Left ventricle myocardium inferior (tissue), 1 donor: ENCODE measurements at places on chromosomes 11 and 22. TPM values are rescaled to one million over a fixed set of nuclear protein-coding genes. Genes with fewer than 3 reads are reported as not detected.
A peak's percentile ranks its signal among the peaks of the same experiment; 100 is the strongest.

- no peak overlapping the region for H3K4me3 ChIP-seq
- no peak for DNase-seq
- no peak overlapping the region for H3K27ac ChIP-seq
- H3K27me3 ChIP-seq = no peaks in the 10 kb centered on the region
- peaks cover 7% of the 10 kb centered on the region for H3K4me1 ChIP-seq
- H3K36me3 ChIP-seq = peaks cover 82% of the 10 kb centered on the region
Observed at GRCh38 chr11:73929388-73929787, 21.4 kb upstream of the DNAJB13 start.

DNA sequence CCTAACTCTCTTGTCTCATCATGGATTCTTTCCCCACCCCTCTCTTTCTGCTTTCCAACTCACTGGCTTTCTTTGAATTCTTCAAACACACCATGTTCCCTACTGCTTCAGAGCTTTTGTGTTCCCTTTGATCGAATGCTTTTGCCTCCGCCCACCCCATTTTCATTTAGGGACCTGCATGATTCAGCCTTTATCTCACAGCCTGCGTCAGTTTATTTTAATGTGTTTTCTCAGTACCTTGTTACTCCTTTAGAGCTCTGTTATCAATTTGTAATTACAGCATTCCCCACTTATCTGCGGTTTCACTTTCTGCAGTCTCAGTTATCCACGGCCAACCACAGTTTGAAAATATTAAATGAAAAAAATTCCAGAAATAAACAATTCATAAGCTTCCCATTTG is 451.3 kb downstream of the METTL15 start:
- H3K27ac ChIP-seq = no peak overlapping the region
- no peaks in the 10 kb centered on the region for H3K4me1 ChIP-seq
- no peak overlapping the region for H3K4me3 ChIP-seq
- no peaks in the 10 kb centered on the region for H3K27me3 ChIP-seq

GRCh38 chr11:117973503-117973860 is 12.7 kb upstream of the IL10RA start:
- no peaks in the 10 kb centered on the region for H3K36me3 ChIP-seq
- peaks cover 9% of the 10 kb centered on the region for H3K4me1 ChIP-seq
- H3K4me3 ChIP-seq = no peak overlapping the region
- H3K27ac ChIP-seq = no peak overlapping the region

GRCh38 chr11:111259896-111260295 is 14.4 kb downstream of the POU2AF2 start:
- H3K27ac ChIP-seq = no peak overlapping the region
- no peaks in the 10 kb centered on the region for H3K36me3 ChIP-seq
- H3K4me1 ChIP-seq = no peaks in the 10 kb centered on the region
- no peak for DNase-seq

DNA sequence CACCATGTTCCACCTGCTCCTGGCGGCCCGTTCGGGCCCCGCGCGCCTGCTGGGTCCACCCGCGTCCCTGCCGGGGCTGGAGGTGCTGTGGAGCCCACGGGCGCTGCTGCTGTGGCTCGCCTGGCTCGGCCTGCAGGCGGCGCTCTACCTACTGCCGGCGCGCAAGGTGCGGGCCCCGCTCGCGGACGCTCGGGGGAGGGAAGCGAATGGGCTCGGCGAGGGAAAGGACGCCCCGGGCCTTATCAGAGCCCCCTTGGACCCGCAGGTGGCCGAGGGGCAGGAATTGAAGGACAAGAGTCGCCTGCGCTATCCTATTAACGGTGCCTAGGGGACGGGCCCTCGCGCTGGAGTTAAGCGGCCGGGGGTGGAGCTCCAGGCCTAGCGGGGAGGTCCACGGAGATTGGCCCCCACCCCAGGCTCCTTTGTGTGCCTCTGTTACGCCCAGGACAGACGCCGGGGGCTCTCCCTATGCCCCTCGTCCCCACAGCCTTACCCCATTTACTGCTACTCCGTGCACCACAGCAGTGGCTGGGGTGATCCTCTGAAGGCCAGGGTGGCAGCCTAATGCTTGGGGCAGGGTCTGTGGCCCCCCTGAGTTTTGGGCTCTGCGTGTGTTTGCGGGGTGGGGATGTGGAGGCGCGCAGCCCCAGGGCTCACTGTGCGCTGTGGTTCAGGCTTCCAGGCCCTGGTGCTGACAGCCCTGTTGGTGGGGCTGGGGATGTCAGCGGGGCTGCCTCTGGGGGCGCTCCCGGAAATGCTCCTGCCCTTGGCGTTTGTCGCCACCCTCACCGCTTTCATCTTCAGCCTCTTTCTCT is 1.1 kb downstream of the TM7SF2 start:
- H3K27ac ChIP-seq = peak overlapping the region; percentile 84
- H3K4me3 ChIP-seq = peak overlapping the region; percentile 77
- peak; percentile 52 for DNase-seq
- H3K27me3 ChIP-seq = no peaks in the 10 kb centered on the region
- H3K36me3 ChIP-seq = peaks cover 36% of the 10 kb centered on the region

GRCh38 chr22:17919276-17920144 is 104.9 kb downstream of the MICAL3 start:
- peak overlapping the region; percentile 58 for H3K4me3 ChIP-seq
- no peaks in the 10 kb centered on the region for H3K27me3 ChIP-seq
- peak; percentile 63 for DNase-seq
- H3K36me3 ChIP-seq = no peaks in the 10 kb centered on the region

DNA sequence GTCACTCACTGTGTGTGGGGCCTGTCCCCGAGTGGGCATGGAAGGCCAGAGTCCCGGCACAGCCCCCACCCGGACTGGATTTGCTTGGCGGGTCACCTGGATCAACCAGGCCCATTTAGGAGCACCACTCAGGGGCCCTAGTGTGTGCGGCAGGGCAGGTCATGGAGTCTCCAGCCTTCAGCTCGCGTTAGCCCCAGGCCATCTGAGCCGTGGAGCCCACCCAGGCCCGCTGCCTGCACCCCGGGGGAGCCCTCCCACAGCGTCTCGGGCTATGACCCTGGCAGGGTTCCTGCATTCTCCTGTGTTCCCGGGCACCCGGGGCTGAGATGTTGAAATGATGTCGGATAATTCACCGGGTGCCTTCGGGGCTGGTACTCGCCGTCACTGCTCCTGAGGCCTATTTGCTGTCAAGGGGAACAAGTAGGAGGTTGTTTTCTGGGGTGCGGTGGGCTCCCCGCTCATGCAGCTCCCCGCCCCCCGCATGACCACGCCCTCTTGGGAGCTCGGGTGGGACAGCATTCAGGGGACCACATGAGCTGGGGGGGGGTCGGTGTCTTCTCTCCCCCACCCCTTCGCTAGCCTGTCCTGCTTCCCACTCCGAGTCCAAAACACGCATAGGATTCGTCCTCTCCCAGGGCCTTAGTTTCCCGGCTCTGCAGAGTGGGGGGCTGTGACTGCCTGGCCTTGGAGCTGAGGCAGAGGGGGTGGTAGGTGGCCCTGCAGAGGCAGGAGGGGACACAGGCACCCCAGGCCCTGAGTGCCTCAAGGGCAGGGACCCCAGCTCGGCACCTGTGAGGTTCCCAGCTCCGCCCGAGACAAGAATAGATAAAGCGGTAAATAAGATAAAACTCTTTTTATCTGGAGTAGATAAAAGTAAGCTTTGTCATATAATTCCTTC is 77.2 kb downstream of the KCNQ1 start:
- H3K4me3 ChIP-seq = no peak overlapping the region
- H3K27me3 ChIP-seq = peaks cover 13% of the 10 kb centered on the region
- H3K27ac ChIP-seq = no peak overlapping the region
- peaks cover 20% of the 10 kb centered on the region for H3K4me1 ChIP-seq
- DNase-seq = peak; percentile 10

DNA sequence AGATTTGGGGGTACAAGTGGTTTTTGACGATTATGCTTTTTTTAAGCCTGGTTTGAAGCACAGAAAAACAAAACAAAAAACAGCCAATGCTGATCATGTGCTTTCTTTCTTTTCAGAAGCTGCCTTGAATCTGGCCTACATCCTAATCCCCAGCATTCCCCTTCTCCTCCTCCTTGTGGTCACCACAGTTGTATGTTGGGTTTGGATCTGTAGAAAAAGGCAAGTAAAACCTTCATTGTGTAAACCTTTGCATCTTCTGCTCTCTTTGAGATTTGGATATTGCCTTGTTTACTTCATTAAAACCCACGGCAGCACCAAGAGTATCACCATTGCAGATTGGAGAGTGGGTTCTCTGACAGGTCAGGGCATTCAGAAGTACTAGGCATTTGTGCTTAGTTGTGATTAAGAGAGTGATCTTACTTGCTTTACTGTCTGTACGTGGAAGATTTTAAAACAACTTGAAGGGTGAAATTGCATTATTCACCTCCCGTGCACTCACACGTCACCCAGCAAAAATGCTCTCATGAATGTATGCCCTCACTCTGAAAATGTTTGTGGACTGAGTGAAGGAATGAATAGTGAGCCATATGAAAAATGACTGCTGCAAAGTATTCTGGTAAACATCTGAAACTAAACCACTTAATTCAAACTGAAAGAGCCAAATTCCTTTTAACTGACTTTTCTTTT is 17.0 kb downstream of the LAYN start:
- no peak overlapping the region for H3K27ac ChIP-seq
- no peaks in the 10 kb centered on the region for H3K27me3 ChIP-seq
- no peaks in the 10 kb centered on the region for H3K4me1 ChIP-seq
- H3K36me3 ChIP-seq = peaks cover 5% of the 10 kb centered on the region
- no peak overlapping the region for H3K4me3 ChIP-seq
- DNase-seq = no peak

GRCh38 chr11:123386796-123387510 is 43.1 kb upstream of the GRAMD1B start:
- H3K4me1 ChIP-seq = peaks cover 44% of the 10 kb centered on the region
- no peak overlapping the region for H3K4me3 ChIP-seq
- H3K27me3 ChIP-seq = no peaks in the 10 kb centered on the region
- no peaks in the 10 kb centered on the region for H3K36me3 ChIP-seq
- DNase-seq = no peak
- peak overlapping the region; percentile 12 for H3K27ac ChIP-seq

- no peak for DNase-seq
- peaks cover 100% of the 10 kb centered on the region for H3K4me1 ChIP-seq
- H3K27ac ChIP-seq = peak overlapping the region; percentile 97
- H3K4me3 ChIP-seq = no peak overlapping the region
Observed at GRCh38 chr11:128509621-128510389, 77.6 kb downstream of the ETS1 start.

GRCh38 chr22:46280999-46281623 is 13.3 kb downstream of the TTC38 start:
- no peak for DNase-seq
- peaks cover 95% of the 10 kb centered on the region for H3K36me3 ChIP-seq
- H3K4me3 ChIP-seq = no peak overlapping the region
- peaks cover 29% of the 10 kb centered on the region for H3K4me1 ChIP-seq

DNA sequence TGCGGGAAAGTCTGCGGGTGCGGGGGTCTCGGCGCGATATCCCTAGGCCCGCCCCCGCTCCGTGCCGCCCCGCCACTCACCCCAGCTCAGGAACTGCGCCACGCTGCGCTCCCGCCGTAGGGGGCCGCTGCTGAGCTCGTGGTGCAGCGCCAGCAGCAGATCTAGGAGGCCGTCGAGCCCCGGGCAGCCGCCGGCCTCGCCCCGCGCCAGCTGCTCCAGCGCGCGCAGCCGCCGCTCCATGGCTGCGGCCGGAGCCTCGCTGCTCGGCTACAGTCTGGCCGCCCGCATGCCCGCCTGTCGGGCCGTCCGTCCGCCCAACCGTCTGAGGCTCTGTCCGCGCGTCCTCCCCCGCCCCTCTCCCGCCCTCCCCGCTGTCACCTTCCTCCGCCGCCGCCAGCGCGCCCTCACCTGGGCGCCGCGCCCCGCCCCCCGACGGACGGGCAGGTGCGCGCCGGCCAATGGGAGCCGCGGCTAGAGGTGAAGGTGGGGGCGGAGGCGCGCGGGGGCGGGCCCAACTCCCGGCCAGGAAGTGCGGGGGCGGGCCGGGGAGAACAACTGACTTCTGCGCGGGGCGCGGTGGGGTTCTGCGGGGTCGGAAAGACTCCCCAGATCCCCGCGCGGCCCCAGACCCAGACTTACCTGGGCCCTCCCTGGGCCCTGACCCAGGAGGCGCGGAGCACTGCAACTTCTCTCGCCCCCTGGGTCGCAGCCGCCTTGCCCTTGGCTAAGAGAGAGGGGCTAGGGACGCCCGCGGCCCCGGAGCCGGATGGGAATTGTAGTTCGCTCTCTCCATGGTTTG is at the start of gene CDC42BPG:
Gene CDC42BPG, minus strand, starts transcription at position 324 of the 799 bp plus-strand sequence. Its CDS starts 84 bp downstream, at position 240.
- peak; percentile 64 for DNase-seq
- H3K36me3 ChIP-seq = no peaks in the 10 kb centered on the region
- peak within 1 kb of the TSS; percentile 67 for H3K4me3 ChIP-seq
- H3K27me3 ChIP-seq = no peaks in the 10 kb centered on the region
- H3K4me1 ChIP-seq = peaks cover 38% of the 10 kb centered on the region

- no peaks in the 10 kb centered on the region for H3K36me3 ChIP-seq
- peaks cover 67% of the 10 kb centered on the region for H3K27me3 ChIP-seq
- H3K4me1 ChIP-seq = peaks cover 8% of the 10 kb centered on the region
- DNase-seq = no peak
Observed at GRCh38 chr22:27269751-27270543, 531.6 kb downstream of the MN1 start.

DNA sequence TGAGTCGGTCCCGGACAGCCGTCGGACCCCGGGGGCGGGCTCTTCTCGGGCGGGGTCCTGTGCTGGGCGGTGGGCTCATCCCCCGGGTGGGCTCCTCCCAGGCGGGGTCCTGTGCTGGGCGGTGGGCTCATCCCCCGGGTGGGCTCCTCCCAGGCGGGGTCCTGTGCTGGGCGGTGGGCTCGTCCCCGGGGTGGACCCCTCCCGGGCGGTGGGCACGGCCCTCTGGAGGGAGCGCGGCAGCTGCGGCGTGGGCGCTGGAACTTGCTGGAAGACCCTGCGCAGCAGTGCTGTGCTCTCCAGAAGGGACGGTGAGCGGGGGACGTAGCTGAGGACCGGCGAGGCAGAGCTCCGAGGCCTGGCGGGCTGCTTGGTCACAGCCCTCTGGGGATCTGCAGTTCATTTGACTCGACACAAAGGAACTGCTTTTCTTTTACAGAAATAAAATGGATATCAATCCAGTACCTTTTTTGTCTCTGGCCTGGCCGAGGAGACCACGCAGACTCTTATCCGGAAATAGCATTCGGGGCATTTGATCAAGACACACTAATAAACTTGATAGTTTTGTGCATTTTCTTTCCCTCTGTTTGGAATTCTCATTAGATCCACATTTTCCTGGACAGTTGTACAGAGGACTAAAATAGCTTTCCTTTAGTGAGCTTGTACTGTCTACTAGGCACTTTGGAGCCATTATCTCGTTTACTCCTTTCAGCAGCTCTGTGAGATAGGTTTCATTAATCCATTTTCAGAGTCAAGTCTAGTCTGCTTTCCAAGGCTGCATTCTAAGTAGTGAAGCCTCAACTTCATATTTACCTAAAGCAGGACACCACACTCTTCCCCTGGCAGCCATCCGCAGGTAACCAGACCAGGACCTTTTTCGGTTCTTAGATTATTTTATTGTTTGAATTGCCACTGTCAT is 812 bp downstream of the JAM3 start:
- no peaks in the 10 kb centered on the region for H3K36me3 ChIP-seq
- H3K27ac ChIP-seq = peak overlapping the region; percentile 87
- no peaks in the 10 kb centered on the region for H3K27me3 ChIP-seq

- peaks cover 72% of the 10 kb centered on the region for H3K36me3 ChIP-seq
- DNase-seq = no peak
- H3K27me3 ChIP-seq = no peaks in the 10 kb centered on the region
Observed at GRCh38 chr11:61327669-61328071, 5.2 kb downstream of the DDB1 start.

Gene ANKK1
- not detected for total RNA-seq

Gene SCYL1
- total RNA-seq = 60.2 TPM

Gene CD44
- 14.0 TPM for total RNA-seq

Gene MS4A6E
- not detected for total RNA-seq

Gene RFPL1
- not detected for total RNA-seq
